PC-9 (cell line): ENCODE measurements at places on chromosomes 11 and 22. TPM values are rescaled to one million over a fixed set of nuclear protein-coding genes. Genes with fewer than 3 reads are reported as not detected.

DNA sequence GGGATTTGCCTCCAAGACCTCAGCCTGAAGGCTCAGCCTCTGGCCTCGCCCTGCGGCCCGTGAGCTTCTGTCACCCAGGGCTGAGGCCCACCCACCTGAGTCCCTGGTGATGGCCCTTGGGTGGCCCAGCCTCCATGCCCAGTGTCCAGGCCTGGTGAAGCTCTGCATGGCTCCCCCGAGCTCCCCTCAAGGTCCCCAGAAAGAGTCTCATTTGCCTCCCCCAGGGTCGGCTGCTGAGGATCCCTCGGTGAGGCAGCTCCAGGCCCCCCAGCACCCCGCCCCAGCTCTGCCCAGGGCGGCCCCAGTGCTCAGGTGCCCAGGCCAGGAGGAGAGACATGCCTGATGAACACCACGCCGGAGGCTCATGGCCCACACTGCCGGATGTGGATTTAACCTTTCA lies 2.1 kb upstream of the TH start:
- peaks cover 39% of the 10 kb centered on the region for H3K4me1 ChIP-seq
- H3K4me3 ChIP-seq = no peak overlapping the region
- no peak for DNase-seq
- H3K27me3 ChIP-seq = no peaks in the 10 kb centered on the region
- no peak overlapping the region for H3K27ac ChIP-seq

Gene CALCA
- total RNA-seq = not detected in 2 replicates

Gene KDM4E
- total RNA-seq = not detected in 2 replicates

GRCh38 chr11:125091877-125092664 lies 19.4 kb downstream of the TMEM218 start:
- H3K27ac ChIP-seq = peak overlapping the region; percentile 70
- H3K36me3 ChIP-seq = no peaks in the 10 kb centered on the region
- DNase-seq = no peak
- H3K27me3 ChIP-seq = no peaks in the 10 kb centered on the region
- H3K4me1 ChIP-seq = peaks cover 25% of the 10 kb centered on the region

DNA sequence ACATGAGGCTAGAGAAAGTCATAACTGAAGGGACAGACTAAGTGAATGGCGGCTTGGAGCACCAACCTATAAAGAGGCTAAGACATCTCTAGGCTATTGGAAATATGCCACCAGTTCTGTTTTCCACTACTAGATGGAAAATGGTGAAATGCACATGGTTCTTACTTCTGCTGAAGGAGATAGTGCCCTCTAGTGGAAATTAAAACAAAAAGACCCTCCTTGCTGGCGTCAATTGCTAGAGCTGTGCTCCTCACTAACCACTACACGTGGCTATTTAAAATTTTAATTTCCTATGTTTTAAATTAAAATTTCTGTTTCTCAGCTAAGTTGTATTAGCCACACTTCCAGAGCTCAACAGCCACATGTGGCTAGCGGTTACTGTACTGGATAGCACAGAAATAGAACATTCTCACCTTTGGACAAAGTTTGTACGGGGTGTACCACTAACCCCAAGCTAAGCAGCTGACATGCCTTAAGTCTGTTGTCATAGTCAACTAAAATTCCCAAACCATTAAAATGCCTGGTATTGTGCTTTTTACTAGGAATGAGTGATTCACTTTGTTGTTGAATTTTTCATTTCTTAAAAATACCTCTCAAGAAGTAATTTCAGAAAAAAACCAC lies 34.1 kb upstream of the CALCA start:
- no peak for DNase-seq
- H3K27me3 ChIP-seq = no peaks in the 10 kb centered on the region
- H3K4me3 ChIP-seq = no peak overlapping the region
- H3K4me1 ChIP-seq = no peaks in the 10 kb centered on the region
- H3K27ac ChIP-seq = no peak overlapping the region
